ENCODE measurements at places on chromosomes 5 and 9.

DNA sequence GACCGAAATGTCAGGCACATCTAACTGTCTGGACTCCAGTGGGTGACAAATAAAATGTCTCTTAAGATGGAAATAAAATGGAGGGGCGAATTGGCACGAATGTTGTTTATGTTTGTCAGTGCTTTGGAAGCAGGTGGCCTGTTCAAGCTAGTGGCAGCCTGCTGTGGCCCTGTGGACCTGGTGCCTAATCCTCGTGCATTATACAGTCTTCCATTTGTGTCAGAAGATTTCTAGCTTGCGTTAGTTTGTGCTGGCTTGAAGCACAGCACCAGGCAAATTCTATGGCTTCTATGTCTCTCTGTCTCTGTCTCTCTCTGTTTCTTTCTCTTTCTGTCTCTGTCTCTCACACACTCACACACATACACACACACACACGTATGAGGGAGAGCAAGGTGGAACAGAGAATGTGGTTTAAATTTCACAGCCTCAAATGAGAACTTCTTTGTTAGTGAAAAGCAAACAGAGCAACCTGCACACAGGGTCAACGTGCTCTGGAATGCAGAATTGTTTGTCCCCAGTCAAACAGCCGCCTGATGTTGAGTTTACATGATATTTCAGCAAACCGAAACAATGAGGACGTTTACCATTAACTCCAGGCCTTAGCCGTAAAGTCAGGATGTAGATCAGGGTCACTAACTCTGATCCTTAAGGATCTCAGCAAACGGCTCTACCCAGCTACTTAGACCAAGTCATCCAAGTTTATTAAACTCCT lies 39.0 kb upstream of the CD180 start:
- DNase-seq = no peak

DNA sequence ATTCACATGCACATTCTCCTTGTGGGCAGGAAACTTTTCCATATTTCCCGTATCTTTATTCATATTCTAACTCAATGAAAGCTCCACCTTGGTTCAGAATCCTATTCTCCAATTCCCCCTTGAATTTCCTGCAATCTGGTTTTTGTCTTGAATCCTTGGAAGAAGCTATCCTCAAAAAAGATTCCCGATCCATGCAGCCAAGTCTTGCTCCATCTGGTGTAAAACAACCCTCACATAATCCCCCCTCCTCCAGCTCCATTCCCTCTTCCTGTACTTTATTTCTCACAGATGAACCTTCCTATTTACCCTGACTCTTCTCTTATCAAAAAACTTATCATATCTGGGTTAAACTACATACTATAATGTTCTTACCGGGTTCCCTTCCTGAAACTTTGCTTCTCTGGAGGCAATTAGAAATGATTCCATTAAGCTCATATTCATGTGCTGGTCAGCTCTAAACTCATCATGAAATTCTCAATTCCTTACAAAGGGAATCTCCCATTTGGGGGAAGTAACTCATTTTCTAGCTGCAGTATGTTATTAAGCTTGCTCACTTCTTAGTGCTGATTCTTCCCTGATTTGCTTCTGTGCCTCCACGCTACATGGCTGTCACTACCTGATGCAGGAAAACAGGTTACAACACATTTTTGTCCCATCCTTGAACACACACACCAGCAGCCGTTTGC lies 81.7 kb downstream of the GNAQ start:
- no peak for DNase-seq

DNA sequence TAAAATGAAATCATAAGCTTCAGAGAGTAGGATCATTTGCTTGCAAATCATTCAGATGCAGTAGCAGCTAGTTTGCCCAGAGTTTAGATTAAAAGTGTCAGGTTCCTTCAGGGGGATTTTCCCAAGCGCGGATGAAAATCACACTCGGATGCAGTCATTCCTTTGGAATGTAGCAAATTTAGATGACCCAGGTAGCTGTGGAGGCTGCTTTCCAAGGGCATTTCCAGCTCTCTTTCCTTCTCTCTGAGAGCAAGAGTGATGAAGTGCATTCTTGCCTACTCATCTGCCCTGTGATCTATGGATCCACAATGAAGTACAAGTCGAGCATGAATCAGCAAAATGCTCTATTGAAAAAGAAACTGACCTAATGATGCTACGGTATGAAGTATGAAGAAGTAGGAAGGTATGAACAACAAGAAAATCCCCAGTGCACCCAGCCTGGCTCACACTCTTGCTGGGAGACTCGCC lies 200.2 kb downstream of the PLK2 start:
- DNase-seq = no peak

- no peak for DNase-seq
Measured at GRCh38 chr9:75120686-75121085, 32.4 kb downstream of the OSTF1 start.

- DNase-seq = no peak
Measured at GRCh38 chr5:8060953-8061429, 192.0 kb downstream of the MTRR start.

DNA sequence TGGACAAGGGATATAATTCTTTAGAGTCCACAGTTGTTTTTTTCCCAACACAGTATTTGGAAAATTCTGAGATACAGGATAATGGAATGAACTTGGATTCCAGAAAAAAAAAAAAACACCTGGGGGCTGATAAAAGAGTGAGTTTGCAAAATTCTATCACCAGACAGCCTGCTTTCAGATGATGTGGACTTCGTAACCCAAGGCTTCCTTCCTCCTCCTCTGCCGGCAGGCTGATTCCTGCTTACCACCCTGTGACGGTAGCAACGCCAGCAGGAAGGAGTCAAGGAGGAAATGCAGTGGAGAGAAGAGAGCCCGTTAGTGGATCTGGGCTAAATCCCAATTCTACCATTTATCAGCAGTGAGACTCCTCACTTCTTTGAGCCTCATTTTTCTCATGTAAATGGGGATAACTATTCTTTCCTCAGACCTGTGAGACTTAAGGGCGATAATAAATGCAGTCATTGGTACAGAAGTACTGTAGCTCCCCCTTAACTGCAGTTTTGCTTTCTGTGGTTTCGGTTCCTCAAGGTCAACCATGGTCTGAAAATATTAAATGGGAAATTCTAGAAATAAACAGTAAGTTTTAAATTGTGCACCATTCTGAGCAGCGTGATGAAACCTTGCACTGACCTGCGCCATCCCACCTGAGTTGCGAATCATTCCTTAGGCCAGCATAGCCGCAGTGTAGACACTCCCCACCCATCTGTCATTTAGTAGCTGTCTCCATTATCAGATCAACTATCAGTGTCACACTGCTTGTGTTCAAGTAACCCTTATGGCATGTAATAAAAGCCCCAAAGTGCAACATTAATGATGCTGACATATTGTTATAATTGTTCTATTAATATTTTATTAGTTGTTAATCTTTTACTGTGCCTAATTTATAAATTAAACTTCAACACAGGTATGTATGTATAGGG lies 71.4 kb downstream of the DCP2 start:
- no peak for DNase-seq

DNA sequence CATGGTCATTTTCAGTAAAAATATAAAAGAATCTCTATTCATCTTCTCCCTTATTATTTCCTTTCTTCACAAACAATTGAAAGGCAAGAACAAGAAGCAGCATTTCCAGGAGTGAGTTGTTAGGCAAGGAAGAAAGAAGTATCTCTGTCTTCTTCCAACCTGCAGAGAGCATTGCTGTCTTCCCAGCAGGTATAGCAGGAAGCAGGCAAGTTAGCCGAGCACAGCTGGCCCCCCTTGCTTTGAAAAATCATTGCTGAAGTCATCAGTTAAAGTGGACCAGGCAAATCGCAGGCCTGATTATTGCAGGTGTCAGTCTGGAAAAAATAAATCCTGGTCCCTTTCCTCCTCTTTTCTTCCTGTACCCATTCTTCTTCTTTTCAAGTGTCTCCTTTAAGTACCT lies 353.1 kb upstream of the BRINP1 start:
- DNase-seq = no peak

- no peak for DNase-seq
Measured at GRCh38 chr5:124040799-124041198, 528.8 kb downstream of the CSNK1G3 start.

DNA sequence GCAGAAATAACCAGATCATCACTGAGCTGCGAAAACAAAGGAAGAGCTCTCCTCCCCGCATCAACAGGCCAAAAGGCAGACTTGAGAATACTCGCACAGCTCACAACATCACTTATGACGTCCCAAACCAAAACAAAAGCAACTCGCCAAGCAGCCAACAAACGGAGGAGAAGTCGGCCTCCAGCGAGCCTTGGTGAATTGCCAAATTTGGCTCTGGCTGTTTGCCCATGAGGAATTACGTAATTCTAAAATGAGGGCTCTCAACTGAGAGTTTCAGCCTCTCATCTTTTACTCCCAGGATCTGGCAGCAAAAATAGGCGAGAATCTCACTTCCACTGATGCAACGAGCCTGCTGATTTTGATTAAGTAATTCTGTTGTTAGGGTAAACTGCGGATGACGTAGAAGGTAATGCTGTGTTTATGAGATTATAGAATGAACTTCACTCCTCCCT lies 51.7 kb upstream of the SEMA6A start:
- no peak for DNase-seq

GRCh38 chr9:4553951-4554381 lies 63.7 kb downstream of the SLC1A1 start:
- DNase-seq = no peak

DNA sequence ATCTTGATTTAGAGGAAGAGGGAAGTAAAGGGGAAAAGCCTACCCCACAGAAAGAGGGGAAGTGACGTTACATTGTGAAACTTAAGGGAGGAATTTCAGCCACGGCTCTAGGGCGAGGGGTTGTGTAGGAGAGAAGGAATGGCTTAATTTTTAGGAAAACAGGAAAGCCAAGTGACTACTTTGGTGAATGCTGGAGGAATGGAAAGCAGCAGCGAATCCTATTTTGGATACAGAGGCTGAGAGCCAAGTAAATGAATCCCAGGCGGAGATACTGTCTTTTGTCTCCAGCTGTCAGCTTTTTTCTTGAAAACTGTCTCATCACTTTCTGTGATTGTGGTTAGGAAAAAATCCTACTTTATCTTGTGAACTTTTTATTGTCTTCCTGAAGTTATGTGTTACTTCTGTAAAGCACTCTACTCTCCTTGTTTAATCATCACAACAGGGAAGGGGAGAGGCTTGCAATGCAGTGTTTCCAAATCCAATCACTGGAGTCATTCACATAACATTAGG lies 188.4 kb downstream of the TSSK1B start:
- no peak for DNase-seq

- peak; percentile 78 for DNase-seq
Measured at GRCh38 chr9:136485049-136486045, 2.5 kb upstream of the SEC16A start.
